NCI-H187 treated with DMSO at 0.1 percent for 48 hours (cell line): ENCODE measurements at places on chromosomes 7 and 10.

- no peak for DNase-seq
Measured at GRCh38 chr7:36659638-36660341, 64.5 kb downstream of the AOAH start.

DNA sequence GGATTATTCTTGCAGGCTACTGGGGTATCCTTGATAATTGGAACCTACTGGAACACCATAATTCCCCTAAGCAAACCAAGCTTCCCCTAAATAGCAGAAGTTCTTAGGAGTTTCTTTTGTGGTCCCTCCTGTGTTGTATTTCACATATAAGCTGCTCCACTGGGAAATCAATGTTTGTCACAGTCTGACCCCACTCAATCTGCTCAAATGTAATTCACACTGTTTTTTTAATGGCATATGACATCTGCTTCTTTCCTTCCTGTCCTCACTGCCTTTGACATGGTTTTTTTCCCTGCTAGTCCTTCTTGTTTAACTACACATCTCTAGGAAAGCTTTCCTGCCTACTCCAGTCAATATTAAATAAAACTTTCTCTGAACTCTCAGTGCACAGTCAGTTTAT is 1.8 kb upstream of the PTPRZ1 start:
- DNase-seq, result no peak

DNA sequence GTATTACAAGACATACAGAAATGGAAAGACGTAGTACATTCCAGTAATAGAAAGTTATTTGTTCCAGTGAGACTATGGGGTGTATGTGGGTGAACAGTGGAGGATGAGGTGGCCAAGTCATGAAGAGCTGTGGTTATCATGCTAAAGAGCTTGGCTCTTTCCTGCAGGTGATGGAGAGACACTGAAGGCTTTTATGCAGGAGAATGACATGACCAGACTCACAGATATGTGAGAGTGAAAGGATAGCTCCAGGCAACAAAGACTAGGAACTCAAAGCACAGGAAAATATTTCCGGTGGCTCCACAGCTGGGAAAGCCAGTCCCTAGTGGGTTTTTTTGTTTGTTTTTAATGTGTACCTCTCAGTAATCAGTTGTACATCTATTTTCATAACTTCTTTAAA is 133.5 kb downstream of the TSPAN12 start:
- DNase-seq, result no peak

DNA sequence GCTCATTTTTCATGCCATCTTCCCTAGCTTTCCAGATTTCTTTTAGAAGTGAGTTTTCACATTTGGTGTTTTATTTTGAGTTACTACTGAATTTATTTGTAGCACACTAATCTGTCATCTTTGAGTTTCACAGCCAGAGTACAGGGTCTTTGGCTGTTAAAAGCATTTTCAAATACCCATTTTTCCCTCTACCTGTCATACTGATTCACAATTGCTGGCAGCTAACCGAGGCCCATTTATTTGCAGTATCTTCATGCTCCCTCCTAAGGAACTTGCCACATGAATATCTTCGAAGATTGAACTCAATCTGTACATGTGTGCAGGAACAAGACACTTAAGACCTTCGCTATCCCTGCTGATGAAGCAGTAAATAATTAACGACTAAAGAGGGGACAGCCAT is 44.8 kb upstream of the DKK1 start:
- no peak for DNase-seq

DNA sequence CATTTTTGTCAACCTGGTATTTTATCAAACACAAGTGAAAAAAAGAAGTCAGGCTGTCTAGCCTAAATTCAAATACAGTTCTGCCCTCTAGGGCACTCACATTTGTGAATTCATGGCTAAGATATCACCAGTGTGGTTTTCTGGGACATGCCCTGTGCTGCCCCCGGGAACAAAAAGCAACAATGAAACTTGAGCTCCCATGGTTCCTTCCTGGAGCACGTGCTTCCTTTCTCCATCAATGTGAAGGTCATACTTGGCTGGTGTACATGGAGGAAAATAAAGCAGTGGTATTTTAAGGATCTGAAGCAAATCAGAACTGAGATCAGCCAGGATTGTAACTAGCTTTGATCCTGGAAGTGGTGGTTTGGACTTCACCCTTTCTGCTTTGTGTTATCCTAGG is 128.9 kb upstream of the FRMD4A start:
- DNase-seq, result no peak

GRCh38 chr10:44907556-44907955 is 3.6 kb upstream of the TMEM72 start:
- DNase-seq, result no peak

GRCh38 chr7:96942112-96942511 is 63.2 kb upstream of the DLX6 start:
- DNase-seq, result no peak

DNA sequence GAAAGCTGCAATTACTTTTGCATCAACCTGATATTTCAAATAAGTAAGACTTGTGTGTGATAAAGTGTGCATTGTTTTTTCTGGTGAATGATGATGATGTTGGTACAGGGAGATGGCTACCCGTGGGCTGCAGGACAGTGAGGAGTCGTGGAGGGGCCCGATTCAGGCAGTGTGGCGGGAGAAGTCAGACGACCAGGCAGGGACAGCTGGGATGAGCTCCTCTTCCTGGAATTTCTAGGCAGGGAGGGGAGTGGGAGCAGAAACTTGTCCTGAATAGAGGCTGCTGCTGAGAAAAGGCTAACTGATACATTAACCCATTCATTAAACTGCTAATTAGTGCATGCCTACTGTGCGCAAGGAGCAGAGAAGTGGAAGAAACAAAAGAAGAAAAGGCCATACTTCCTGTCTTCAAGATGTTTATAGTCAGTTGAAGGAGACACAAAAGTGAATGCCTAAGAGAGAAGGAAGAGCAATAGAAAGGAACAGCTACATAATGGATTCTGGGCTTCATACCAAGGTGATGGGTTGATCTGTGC is 9.3 kb upstream of the GATAD1 start:
- DNase-seq, result no peak

DNA sequence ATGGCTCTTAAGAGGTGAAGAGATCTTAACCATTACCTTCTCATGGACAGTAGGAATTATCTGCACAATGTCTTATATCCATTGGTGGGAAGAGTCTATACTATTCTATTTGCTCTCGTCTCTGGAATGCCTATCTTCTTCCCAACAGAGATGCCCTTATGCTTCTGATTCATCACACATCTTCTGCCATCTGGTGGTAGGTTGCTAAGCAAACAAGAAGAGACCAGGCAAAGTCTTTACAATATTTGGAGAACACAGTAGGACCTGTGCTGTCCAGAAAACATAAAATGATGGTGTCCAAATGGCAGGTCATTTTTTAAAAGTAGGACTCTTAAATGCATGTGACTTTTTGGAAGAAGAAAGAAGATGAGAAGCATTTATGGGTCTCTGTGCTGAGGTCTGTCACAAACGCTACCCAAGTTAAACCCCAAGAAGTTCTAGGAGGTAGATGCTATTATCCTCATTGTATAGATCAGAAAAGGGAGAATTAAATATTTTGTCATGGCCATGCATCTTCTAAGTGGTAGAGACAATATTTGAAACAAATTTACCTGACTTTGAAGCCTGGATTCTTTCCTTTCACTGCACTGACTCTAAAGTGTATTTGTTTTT is 67.8 kb upstream of the NXPH1 start:
- DNase-seq, result no peak

DNA sequence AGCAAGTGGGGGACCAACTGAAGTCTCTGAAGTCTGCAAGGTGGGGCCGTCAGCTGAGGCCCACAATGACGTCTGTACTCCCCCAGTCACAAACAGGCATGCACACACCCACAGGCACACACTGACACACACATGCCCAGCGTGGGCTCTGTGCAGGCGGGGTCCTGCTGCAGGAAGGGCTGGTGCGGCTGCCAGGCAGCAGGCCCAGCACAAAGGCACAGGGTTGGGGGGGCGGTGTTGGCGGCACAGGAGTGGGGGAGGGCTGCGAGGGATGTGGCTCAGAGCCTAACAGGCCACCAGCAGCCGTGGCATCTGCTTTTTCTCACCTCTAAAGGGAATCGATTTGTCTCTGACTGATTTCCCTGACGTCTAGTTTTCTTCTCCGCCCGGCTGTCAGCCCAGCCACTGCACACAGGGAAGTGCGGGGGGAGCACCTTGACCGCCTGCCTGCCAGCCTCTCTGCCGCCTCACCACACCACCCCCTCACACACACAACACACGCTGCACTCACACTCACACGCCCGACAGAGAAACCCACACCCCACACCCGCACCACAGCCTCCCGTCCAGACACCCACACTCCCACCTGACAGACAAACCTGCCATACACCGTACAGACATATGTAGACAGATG is 43.5 kb upstream of the ZMIZ1 start:
- DNase-seq, result no peak

- DNase-seq, result no peak
Measured at GRCh38 chr7:28996836-28997235, 38.7 kb upstream of the TRIL start.

- no peak for DNase-seq
Measured at GRCh38 chr10:24007359-24007758, 201.6 kb upstream of the KIAA1217 start.

GRCh38 chr7:83562960-83563359 is 86.0 kb downstream of the SEMA3E start:
- DNase-seq, result no peak

GRCh38 chr10:15244635-15245197 is 76.2 kb upstream of the NMT2 start:
- DNase-seq, result no peak

DNA sequence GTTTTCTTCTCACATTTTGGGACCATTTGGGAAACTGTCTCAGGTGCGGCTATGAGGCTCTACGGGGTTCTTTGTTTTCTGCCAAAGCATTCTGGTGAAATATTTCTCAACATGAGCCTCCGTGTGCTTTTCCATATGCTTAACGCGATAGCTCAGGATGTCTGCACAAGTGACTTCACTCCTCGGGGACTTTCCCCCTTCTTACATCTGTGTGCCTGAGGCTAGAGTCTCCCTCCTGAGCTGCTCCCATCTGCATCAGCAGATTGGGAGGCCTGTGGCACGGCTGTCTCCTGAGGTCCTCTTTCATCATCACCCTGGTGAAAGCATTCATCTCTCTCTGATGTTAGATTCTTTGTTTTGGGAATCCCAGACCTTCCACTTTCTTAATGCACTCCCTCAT is 1190.9 kb downstream of the TYW1 start:
- no peak for DNase-seq

GRCh38 chr7:13731643-13732042 is 257.8 kb downstream of the ETV1 start:
- DNase-seq, result no peak

- no peak for DNase-seq
Measured at GRCh38 chr10:84155521-84155920, 16.2 kb downstream of the GHITM start.

- no peak for DNase-seq
Measured at GRCh38 chr10:88390041-88390440, 193.1 kb downstream of the RNLS start.

GRCh38 chr10:36380538-36380937 is 738.4 kb upstream of the FZD8 start:
- no peak for DNase-seq

GRCh38 chr10:2948127-2948854 is 119.1 kb upstream of the PFKP start:
- no peak for DNase-seq

- DNase-seq, result no peak
Measured at GRCh38 chr7:21624320-21624719, 81.5 kb downstream of the DNAH11 start.

- DNase-seq, result no peak
Measured at GRCh38 chr7:44472843-44473242, 17.6 kb downstream of the NUDCD3 start.

- DNase-seq, result no peak
Measured at GRCh38 chr10:127736915-127737562, at the start of gene FOXI2. Gene FOXI2 (plus strand): TSS chr10:127737185. CDS start chr10:127737274, 89 bp downstream.

- no peak for DNase-seq
Measured at GRCh38 chr10:47337310-47337709, 10.9 kb upstream of the RBP3 start.

DNA sequence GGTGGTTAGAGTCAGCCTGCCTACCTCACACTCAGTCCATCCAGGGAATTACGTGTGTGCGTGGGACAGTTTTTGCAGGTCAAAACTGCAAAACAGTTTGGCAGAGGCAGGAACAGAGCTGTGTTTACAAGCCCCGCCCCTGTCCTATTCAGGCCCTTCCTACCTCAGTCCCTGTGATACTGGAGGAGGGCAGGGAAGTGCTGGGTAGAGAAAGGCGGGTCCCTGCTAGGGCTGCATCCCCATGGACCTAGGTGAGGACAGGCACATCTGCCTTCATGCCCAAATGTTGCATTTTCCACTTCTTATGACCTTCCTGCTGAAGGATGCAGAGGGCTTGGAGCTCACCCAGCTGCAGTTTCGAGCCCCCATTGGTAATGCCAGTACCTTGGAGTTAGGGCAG is 25.1 kb downstream of the SBDS start:
- no peak for DNase-seq

DNA sequence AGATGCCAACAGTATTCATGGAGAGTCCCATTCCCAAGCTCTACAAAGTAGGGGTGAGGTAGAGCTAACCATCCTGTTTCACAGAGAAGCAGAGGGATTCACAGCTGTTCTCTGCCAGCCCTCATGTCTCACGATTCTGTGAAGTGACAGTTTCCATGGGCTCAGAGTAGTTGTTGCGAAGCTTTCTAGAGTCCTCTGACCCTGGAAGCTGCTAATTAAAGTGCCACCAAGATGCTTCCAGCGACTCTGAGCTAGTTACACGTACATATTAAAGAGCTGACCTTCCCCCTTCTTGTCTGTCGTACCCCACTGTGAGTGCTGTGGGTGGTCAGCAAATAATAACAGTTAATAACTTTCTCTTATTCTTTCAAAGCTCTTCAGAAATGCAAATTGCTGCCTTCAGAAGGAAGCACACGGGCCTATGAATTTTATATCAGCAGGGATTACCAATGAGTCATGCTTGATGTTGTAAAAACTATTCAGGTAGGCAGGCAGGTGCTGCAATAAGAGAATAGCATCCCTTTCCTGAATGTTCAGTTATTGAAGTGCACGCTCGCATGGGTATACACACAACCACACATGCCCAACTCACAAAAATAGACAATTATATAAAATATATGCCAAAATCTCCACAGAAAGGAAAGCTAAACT is 34.1 kb downstream of the DNAJB9 start:
- DNase-seq, result no peak

GRCh38 chr7:117780832-117781231 is 92.4 kb downstream of the CTTNBP2 start:
- no peak for DNase-seq

DNA sequence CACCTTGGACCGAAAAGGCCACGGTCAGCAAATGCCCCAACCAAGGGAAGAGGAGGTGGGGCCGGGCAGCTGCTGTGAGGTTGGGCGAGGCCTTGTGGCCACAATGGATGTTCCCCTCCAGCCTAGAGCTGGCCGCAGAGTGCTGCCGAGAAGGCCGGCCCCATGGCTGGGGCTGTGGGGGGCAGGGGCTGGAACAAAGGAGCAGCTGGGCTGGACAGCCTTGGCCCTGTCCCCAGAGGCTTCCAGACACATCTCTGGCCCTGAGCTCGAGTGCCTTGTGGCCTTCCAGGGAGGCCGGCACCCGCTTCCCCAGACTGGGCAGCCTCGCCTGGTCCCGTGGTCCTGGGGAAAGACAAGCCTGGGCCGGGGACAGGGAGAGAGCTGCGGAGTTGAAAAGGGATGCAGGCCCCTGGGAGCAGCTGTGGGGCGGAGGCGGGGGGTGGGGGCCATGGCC is 88.0 kb downstream of the PDGFA start:
- DNase-seq, result no peak

- DNase-seq, result no peak
Measured at GRCh38 chr7:87325576-87326370, 19.7 kb upstream of the CROT start.
